Iris pigment epithelial cell (primary cell): ENCODE measurements at places on chromosomes 5 and 9.

DNA sequence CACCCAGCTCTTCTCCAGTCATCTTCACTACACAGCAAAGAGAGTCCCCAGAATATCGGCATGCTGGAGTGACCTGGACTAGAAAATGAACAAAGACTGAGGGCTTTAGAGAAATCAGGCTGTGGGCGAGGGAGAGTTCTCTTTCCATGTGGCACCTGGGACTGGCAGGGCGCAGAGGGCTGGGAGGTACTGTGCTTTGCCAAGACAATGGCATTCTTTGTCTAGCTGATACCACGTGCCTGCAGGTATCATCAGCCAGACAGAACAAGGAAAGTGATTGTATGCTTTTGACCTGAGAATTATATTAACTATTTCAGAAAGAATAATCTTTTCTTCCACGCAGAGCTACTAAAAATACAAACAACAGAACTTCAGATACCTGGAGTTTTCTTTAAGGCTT, 30.5 kb downstream of the DDX31 start:
- no peak for DNase-seq

DNA sequence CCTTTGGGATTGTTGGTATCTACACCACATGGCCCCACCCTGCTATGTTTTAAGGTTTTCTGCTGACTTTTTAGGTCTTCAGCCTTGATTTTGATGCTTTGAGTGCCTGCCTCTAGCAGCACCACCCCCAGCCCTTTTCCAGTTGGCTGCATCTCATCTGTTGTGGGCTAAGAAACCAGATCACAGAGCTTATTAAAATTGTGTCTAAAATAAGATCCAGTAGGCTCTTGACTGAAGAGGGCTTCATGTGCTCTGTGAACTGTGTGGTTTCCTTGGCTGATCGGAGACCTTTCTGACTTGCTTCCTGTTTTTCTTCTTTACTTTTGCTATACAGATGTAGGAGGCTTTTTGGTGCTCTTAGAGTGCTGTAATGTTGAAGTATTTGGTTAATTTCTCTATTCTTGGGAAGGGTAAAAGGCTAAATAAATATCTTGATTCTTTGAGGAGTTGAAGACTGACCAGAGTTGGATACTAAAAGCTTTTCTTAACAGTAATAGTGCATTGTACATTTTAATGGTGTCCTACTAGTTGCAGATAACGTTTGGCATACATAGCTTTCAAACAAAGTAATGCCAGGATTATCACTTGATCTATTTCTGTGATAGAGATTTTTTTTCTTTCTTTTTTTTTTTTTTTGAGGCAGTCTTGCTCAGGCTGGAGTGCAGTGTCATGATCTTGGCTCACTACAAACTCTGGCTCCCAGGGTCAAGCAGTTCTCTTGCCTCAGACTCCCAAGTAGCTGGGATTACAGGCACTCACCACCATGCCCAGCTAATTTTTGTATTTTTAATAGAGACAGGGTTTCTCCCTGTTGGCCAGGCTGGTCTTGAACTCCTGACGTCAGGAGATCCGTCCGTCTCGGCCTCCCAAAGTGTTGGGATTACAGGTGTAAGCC, 4.5 kb downstream of the UBE2D2 start:
- peak; percentile 74 for DNase-seq

- no peak for DNase-seq
Observed at GRCh38 chr5:763397-763796, 21.1 kb downstream of the ZDHHC11B start.

GRCh38 chr9:18037981-18038380, 436.0 kb upstream of the ADAMTSL1 start:
- no peak for DNase-seq

- no peak for DNase-seq
Observed at GRCh38 chr9:127991017-127991756, 10.4 kb upstream of the EEIG1 start.

- DNase-seq = no peak
Observed at GRCh38 chr9:133448487-133448972, 11.2 kb upstream of the CACFD1 start.

GRCh38 chr5:80191991-80192398, 63.9 kb downstream of the SERINC5 start:
- no peak for DNase-seq

DNA sequence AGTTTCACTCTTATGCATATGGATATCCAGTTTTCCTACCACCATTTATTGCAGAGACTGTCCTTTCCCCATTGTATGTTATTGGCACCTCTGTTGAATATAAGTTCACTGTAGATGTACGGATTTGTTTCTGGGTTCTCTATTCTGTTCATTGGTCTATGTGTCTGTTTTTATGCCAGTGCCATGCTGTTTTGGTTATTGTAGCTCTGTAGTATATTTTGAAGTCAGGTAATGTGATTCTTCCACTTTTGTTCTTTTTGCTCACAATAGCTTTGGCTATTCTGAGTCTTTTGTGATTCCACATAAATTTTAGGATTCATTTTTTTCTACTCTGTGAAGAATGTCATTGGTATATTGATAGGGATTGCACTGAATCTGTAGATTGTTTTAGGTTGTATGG, 26.1 kb upstream of the CCNB1 start:
- no peak for DNase-seq

DNA sequence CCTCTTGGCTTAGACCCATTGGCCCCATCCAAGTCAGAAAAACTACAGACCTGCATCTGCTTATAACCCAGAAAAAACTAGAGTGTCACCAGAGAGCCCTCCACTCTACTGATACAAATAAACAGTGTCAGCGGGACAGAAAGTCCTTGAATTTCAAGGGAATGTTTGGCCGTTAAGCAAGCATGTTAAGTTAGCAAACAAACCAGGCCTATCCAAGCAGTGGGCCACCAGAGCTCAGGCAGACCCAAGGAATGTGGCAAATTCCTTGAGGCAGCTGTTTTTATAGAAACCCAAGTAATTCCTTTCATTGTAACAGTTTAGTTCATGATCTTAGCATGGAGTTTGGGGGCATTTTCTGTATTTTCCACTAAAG, 70.9 kb downstream of the PRLR start:
- DNase-seq = no peak

DNA sequence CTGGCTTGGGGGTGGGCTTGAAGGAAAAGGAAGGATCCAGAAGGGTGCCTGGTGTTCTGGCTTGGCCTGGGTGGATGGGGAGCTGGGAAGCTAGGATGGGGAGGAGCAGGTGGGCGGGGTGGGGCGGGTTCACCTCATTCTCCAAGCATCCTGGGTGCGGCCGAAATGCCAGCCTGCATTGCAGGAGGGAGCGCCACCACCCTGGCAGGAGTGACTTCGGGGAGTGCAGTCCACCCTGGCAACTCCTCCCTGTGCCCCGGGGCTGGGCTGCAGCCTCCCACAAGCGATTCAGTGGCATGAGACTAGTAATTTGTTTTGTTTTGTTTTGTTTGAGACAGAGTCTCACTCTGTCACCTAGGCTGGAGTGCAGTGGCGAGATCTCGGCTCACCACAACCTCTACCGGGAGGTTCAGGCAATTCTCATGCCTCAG, 5.5 kb downstream of the TTC16 start:
- no peak for DNase-seq

DNA sequence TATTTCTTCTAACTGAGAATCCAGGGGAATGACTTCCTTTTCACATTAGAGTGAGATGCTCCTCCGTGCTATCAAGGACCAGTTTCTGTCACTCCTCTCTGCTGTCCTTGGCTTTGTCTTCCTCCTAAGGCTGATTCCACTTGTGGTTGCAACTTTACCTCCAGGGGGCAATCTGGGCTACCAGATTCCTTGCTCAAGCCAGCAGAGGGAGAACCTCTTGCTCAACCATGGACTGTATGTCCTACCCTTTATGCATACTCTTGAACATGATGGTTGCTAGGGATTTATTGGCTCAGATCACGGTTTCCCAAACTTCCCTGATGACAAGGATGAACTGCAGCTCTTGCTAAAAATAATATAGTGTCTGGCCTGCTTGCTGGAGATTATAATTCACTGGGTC, 24.0 kb downstream of the NNT start:
- DNase-seq = peak; percentile 81
